NCI-H2081 treated with DMSO at 0.1 percent for 48 hours (cell line): ENCODE measurements at places on chromosomes 1 and 21.

GRCh38 chr1:199859491-199859933, 168.0 kb upstream of the NR5A2 start:
- DNase-seq, result no peak

GRCh38 chr1:181396811-181397210, 86.5 kb upstream of the CACNA1E start:
- no peak for DNase-seq

DNA sequence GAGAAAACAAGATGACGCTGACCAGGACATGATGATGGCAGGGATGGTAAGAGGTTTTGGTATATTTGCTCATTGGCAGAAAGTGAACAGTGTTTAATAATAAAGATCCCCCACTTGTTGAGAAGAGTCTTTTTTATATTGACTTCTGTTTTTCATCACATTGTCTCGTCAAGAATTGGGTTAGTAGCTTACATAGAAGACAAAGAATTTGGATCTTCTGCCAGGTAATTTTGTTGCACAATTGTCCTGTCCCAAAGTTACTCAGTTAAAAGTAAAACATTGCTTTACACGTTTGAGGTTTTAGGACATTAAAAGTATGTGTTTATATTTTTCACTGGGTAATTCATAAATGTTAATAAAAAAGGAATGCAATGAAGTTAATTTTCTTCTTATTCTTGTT, 48.3 kb upstream of the LAMC2 start:
- DNase-seq, result no peak

DNA sequence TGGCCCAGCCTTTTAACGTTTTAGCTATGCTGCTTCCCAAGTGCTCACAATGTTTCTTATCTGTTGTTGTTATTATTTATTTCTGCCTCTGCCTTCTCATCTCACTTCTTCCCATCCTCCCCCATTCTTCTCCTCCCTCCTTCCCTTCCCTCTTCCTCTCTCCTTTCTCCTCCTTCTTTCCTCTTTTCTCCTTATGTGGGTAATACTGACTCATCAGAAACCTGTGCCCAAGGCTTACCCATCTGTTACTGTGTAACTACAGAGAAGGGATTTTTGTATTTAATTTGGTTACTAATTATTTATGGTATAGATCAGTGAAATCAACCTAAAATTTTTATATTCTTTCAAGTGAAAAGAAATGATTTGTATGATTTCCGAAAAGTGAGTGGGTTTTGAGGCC, 120.3 kb downstream of the KCNK2 start:
- DNase-seq, result no peak

GRCh38 chr1:21639594-21640041, 29.5 kb downstream of the RAP1GAP start:
- DNase-seq, result no peak

DNA sequence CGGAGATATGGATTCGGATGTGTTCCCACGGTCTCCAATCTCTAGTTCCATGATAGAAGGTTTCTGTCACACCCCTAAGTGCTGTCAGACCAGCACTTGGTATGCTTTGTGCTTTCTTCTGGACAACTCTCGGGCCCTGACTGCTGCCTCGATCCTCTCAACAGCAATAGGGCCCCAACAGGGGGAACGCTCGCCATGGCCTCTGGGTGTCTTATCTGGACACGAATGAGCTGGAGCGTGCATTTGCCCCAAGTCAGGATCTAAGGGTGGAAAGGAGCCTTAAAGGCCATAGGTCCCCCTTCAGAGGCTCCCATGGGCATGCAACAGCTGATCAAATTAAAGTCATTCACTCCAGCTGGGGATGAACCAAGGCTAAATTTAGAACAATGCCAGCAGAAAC, 76.8 kb downstream of the TCP10L start:
- DNase-seq, result no peak

DNA sequence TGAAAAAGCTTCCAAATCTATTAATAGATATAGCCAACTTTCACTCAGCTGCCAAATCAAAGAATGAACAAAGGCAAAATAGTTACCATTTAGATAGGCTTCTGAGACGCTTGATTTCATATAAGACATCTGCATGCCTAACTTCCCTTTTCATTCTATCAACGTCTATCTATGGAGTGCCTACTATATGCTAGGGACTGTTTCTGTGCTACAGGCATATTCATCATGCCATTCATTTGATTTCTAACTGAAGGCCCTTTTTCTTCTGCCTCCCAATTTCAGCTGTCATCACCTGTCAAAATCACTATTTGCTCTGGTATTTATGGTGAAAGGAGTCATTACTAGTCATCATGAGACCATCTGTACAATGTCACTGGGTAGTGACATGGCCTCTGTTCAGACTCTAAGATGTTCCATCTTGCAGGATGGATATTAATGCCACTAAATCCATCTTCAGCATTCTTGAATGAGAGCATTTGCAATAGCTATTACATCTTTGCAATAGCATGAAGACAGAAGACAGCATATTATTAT, 4.3 kb upstream of the KRTAP13-1 start:
- no peak for DNase-seq

DNA sequence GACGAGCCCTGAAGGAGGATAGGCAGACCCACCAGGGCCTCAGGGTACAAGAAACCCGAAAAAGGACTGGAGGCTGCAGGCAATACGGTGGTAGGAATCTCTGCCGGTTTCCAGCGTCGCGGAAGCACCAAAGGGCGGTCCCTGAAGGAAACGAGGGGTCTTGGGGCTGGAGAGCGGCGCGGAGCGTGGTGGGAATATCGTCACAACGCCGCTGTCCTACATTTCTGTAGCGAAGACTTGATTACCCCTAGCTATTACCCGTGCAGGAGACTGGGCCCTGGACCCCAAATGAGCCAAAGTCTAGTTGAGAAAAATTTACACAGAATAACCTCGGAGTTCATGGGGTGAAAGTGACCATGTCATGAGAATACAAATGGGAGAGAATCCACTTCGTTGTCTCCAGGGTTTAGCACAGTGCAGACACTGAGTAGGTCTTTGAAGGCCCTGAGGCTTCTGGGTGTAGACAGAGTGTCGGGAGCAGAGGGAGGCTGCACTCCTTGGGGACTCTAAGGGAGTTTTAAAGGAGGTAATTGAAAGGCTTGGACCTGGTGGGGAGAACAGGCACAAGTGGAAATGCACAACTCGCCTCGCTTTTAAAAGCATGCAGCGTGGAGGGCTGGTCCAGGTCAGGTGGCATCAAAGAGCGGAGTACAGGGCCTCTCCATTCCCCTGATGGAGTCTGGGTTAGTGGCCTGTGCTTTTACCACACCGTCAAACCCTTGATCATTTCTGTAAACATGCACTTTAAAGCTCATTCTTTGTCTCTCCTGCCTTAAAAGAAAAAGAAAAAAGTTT, 1.5 kb downstream of the ATP1A1 start:
- DNase-seq, result no peak
